ENCODE measurements at places on chromosomes 3 and 15.
A peak's percentile ranks its signal among the peaks of the same experiment; 100 is the strongest.

DNA sequence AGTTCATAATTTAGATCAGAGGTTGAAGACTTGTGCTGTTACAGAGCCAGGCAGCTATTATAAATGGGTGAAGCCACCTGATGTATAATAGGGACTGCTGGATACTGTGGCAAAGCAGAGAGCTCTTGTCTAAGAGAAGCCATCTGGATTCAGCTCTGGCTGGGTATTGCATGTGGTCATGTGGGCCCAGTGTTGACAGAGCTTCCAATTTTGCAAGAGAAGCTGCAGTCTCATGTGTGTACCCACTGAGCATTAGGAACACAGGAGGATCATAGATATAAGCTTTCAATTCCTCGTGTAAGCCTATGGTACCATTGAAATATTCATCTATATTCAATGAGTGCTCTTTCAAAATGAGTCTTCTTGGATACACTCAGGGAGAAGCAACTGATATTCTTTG is 303.9 kb upstream of the SLCO3A1 start:
- no peak for DNase-seq

- DNase-seq: no peak
These were observed 1.3 kb downstream of the TCF12 start for GRCh38 chr15:56919609-56920366.

GRCh38 chr3:33100229-33100628 is 3.3 kb upstream of the GLB1 start:
- no peak for DNase-seq

- no peak for DNase-seq
These were observed 308.1 kb upstream of the COL8A1 start for GRCh38 chr3:99330281-99330680.

DNA sequence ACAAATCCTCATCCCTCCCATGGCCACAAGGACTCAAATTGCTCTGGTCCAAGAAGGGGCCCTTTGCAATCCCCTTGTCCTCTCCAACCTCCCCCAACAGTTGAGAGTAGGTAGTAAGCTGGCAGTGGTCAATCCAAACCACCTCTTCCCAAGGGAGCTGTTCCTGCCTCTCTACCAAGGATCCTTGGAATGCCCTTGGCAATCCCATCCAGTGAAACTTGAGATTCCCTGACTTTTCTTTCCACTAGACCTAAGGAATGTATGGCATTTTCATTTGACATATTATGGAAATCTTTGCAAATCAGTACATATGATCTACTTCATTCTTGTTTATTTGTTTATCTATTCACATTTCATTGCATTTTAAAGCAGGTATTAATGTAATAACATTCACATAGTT is 4.8 kb upstream of the RBP2 start:
- DNase-seq: no peak

DNA sequence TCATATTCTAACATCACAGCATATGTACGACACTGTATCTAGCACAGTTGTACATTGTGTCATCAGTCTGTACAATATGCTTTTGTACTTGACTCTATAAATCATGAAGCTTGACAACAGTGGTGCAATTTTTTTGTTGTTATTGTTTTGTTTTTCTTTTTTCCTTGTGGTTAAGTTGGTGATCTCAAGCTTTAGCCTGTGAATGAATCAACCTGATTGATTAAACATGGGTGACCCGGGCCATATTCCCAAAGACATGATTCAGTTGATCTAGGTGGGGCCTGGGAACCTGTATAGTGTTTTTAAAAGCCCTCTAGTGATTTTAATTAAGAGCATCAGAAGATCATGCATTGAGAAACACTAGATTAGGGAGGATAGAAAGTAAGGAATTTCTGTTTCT is 101.8 kb upstream of the AADACL2 start:
- DNase-seq: no peak

DNA sequence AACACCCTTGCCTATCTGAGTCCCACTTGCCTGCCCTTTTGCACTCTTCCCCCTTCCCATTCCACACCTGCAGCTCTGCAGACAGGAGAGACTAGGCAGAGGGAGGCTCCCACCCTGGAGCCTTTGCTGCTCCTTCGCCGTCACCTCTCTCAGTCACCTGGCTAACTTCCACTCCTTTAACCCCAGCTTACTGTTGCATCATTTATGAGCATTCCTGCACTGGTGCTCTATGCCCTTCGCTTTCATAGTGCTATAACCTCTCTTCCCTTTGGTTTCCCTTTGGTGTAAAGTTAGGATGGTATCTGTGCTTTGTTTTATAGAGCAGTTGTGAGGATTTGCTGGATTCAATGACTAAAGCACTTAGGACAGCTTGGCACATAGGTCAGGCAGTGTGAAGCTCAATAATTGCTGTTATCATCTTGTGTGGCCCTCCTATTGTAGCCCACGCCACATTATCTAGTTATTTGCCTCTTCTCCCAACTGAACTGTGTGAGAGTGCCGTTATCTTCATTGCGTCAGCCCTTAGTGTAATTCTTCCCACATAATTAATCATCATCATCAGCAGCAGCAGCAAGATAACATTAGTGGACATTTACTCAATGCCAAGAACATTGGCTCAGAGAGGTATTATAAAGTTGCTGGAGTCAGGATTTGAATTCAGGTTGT is 253.9 kb downstream of the CACNA2D3 start:
- DNase-seq: no peak

DNA sequence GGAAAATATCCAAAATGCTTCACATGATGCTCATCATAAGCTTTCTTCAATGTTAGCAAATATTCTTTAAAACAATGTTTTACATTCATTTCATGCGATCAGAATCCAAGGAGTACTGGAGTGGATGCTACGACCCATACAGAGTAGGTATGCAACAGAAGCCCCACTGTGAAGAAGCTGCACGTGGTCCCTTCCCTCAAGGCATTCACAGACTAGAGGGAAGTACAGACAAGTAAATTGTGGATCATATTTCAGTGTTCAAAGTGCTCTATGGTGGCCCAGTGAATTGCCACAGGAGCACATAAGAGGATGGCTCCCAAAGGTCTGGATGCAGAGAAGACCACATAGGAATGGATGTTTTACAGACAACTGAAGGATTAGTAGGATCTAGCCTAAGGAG is 789.9 kb downstream of the IGSF11 start:
- no peak for DNase-seq

- no peak for DNase-seq
These were observed 4.6 kb upstream of the P2RY14 start for GRCh38 chr3:151282921-151283320.

- DNase-seq: no peak
These were observed 533 bp upstream of the SMAD3 start for GRCh38 chr15:67064607-67065530.

DNA sequence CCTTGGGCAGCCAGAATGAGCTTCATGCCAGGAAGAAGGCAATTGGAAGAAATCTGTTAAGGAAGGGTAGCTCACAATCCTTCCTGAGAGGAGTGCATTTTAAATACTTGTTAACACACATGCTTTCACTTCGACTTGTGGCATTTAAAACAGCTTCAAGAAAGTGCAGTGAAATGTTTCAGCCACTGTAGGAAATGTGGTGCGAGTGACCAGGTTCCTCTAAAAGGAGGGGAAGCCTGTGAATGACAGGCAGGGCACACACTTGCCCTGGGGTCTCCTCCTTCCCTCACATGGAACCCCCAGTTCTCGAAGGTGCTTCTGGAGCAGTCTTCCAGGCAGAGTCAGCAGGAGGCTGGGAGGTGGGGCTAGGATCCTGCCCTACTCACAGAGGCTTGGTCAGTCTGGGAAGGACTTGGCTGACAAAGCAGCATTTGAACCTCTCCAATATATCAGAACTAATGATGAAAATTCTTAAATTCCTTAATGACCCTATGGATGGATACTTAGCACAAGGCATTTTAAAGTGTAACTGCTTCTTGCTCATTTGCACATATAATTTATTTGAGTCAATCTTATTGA is 358.6 kb downstream of the CHST2 start:
- no peak for DNase-seq

DNA sequence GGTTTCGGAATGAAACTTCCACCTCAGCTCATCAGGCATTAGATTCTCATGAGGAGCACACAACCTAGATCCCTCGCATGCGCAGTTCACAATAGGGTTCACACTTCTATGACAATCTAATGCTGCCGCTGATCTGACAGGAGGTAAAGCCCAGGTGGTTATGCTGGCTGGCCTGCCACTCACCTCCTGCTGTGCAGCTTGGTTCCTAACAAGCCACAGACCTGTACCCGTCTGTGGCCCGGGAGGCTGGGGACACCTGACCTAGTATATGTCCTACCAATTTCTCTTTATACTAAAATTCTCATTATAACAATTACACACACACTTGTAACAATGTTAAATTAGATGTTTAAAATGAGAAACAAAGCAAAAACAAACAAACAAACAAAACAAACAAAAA is 172.2 kb downstream of the SLC9A9 start:
- DNase-seq: no peak

DNA sequence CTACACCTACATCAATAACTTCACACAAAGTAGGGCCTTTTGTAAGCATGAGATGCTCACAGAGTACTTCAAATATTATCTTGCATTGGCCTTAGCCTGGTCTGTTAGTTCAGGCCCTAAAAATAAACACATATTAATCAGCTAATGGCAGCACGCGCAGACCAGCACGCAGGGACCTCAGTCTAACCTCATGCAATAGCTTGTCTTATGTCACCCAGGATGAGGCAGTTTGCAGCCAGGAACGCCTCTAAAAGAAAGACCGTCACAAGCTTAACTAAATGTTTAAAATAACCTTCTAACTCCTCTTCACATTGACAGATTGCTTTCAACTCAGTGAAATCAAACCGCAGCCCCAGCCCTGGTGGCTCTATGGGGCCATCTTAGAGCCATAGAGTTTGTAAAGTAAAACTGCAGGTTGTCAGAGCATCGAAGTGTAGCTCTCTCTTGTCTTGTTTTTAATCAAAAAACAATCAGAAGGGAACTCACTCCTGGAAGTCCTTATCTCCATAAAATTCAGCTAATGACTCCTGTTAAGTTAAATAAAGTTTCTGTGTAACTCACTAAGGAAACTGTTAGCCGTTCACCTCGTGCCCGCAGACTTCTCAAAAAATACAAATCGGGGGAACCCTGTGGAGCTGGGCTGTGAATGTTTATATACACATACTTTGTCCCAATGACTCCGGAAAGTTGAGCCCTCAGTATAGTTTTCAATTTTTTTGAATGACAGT is 212.6 kb downstream of the CDIN1 start:
- no peak for DNase-seq

- DNase-seq: no peak
These were observed 58.6 kb downstream of the SIDT1 start for GRCh38 chr3:113590983-113591382.

- no peak for DNase-seq
These were observed 447.8 kb downstream of the MFSD1 start for GRCh38 chr3:159249472-159250174.

- peak; percentile 30 for DNase-seq
These were observed 65.1 kb upstream of the HES1 start for GRCh38 chr3:194070634-194071409.

DNA sequence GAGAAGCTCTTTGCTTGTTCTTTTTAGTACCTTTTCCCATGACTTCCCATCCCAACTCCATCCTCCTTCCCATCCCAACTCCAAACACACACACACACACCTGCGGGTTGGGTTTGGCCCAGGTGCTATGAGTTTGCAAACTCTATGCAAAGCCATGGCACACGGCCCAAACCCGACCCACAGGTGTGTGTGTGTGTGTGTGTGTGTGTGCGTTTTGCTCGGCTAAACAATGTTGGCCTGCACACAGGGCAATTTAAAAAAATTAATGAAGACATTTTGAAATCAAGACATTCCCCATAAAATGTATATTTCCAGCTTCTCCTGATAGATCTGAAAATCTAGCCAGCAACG is 103.7 kb upstream of the TLE3 start:
- DNase-seq: no peak

GRCh38 chr3:94076055-94076454 is 13.2 kb downstream of the NSUN3 start:
- no peak for DNase-seq

DNA sequence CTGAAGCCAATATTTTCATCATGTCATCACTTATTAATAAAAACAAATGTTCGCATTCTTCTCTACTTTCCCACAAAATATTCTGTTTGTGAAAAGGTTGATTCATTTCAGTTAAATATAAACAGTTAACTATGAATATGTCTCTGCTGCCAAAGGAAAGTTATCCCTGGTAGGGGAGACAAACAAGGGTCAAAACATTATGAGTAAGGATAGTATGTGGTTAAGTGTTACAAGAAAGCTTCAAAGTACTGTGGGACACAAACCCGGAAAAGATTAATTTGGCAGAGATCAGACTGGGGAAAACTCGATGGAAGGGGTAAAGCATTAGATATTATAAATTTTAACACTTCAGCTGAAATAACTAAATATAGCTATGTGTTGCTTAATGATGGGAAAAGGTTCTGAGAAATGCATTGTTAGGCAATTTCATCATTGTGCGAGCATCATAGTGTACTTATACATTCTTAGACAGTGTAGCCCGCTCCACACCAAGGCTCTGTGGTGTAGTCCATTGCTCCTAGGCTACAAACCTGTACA is 436.5 kb upstream of the TBL1XR1 start:
- DNase-seq: no peak

GRCh38 chr15:49923671-49924070 is 195.4 kb downstream of the ATP8B4 start:
- no peak for DNase-seq

GRCh38 chr3:45499529-45499928 is 95.0 kb upstream of the LIMD1 start:
- no peak for DNase-seq

DNA sequence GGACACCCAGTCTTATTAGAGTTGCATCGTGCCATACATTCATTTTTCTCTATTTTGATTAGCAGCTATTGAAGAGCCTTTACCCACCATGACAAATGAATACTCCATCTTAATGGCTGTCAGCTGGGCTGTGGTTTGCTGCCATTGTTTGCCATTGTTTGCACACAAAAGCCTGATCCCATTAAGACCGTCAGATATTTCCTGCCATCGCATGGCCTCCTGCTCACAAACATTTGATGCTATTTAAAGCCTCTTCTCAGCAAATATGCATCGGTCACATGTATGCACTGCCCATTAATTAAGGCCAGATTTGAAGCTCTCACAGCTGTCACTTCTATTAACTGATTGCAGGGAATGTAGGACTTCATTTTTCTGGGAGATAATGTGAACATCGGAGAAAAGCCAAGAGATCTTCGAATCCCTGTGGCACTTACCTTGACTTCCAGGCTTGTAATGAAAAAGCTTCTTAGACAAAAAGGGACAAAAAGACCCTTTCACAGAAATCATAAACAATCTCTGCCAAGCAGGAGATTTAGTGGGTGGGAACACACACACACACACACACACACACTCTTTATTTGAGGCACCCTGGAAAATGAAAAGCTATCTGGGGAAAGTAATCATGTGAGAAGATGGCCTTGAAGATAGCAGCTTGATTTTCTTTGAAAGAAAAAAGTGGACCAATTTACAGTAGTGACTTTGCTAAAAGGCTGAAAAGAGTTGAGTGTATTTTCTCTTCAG is 175.4 kb upstream of the NR2E3 start:
- no peak for DNase-seq

DNA sequence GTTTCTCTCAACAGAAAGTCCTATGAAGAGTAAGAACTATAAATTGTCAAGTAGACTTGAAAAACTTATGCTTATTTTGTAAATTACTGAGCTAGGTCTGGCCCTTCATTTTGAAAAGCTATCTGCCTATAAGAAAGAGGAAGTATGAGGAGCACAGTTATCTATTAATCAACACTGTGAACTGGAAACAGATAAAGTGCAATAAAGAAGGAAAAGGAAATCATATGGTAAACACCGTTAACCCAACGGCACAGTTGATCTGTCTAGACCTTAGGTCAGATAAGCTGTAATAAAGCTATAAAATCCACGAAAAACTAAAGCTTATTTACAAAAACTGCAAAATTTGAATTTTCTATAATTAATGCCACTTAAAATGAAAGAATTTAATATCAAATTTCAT is 242.5 kb downstream of the ZBTB20 start:
- no peak for DNase-seq

GRCh38 chr15:78906316-78906620 is 33.6 kb downstream of the MORF4L1 start:
- no peak for DNase-seq

Measured in stimulated activated CD4-positive, alpha-beta T cell treated with anti-CD3 and anti-CD28 coated beads, Interleukin-1b, Interleukin-23, amount 100 ng/mL, for 1 hour (primary cell).